ENCODE measurements at places on chromosomes 3 and 15.

- DNase-seq: no peak
Observed at GRCh38 chr15:31145271-31145911, 43.9 kb upstream of the TRPM1 start.

- no peak for DNase-seq
Observed at GRCh38 chr3:24166515-24166914, 221.4 kb downstream of the NR1D2 start.

GRCh38 chr15:88701561-88702095, 62.8 kb downstream of the ISG20 start:
- DNase-seq: peak; percentile 40

- DNase-seq: no peak
Observed at GRCh38 chr3:128551451-128551850, 58.5 kb upstream of the GATA2 start.

- DNase-seq: no peak
Observed at GRCh38 chr3:127217596-127218453, 24.9 kb downstream of the PRR23E start.

Measured in CD4-positive, alpha-beta T cell treated with Interleukin-2 at 100 ng/mL for 4 hours (primary cell).